AG09319 (cell line): ENCODE measurements at places on chromosomes 3 and 15.

DNA sequence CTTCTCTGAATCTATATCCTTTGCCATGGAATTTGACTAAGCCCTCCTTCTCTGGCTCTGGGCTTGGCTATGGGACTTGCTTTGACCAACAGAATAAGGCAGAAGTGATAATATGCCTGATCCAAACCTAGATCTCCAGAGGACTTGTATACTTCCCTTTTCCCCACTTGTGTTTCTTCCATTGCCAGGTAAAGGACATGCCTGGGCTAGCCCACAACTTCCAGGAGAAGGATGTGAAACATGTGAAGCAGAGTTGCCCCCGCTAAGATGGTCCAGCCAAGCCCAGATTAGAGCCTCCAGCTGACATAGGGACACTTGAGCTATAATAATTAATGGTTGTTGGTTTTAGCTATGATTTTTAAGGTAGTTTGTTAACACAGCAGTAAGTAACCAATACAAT lies 55.1 kb downstream of the FOXB1 start:
- no peak for DNase-seq

- no peak for DNase-seq
Measured at GRCh38 chr3:35929158-35929557, 289.8 kb downstream of the ARPP21 start.

DNA sequence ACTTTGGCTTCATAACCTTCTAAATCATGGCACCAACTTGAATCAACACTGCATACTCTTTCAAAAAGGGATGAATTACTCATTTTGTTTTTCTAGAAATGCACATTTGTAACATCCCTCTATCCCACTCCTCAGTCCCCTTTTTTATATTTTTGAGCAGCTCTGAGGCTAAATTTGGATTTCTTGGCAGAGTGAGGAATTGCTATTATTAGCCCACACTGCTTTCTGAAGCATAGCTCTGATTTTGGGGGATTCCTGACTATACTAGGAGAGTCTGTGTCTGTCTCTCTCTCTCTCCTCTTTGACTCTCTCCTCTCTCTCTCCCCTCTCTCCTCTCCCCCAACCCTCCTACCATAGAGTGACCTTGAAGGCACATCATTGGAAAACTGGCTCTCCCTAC lies 76.6 kb downstream of the RBPMS2 start:
- DNase-seq: no peak

DNA sequence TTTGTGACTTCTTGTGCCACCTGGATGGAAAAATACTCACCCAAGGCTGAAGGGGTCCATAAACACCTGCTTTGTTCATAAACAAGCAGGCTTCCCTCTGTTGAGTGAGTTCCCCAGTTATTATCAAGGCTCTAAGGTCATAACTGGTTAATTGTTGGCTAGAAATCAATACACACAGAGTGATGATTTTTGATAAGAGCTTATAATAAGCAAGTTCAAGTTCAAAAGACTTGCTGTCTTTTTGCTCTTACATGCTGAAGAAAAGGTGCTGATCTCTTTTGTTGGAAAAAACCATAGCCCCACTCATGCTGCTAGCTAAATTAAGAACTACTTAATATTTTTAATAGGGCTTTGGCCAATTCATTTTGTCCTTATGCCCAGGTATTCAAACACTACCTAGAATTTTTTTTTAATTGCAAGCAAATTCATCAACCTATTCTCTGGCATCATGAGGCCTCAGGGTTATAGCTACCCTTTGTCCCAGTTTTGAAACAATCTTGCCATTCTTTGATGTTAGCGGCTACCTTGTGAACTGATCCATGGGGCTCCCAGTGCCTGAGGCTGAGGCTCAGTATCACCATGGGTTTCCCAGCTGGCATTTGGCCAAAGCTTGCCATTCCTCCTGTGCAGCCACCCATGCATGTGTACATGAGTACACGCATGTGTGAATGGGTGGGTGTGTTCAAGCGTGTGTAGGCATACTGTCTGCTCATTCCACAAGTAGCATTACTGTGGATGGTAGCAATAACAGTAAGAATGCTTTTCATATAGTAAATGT lies 127.6 kb upstream of the LPP start:
- no peak for DNase-seq

DNA sequence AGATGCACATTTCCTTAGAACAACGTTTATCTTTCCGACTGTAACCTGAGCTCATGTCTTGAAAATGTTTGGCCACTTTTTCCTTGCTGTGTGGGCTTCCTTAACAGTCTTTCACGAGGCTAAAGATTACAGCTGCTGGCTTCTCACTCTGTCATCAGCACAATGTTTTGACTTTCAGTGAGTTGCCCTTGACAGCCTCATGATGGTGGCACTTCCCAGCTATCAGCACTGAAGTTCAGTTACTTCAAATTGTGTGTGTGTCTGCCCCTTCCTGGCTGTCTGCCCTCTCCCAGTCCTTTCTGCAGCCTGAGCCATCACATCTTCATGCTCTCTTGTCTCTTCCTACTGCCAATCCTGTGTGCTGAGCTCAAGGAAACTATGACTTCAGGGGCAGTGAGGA lies 152.2 kb downstream of the NTRK3 start:
- no peak for DNase-seq

GRCh38 chr3:15341030-15341726 lies 8.8 kb upstream of the SH3BP5 start:
- DNase-seq: no peak

DNA sequence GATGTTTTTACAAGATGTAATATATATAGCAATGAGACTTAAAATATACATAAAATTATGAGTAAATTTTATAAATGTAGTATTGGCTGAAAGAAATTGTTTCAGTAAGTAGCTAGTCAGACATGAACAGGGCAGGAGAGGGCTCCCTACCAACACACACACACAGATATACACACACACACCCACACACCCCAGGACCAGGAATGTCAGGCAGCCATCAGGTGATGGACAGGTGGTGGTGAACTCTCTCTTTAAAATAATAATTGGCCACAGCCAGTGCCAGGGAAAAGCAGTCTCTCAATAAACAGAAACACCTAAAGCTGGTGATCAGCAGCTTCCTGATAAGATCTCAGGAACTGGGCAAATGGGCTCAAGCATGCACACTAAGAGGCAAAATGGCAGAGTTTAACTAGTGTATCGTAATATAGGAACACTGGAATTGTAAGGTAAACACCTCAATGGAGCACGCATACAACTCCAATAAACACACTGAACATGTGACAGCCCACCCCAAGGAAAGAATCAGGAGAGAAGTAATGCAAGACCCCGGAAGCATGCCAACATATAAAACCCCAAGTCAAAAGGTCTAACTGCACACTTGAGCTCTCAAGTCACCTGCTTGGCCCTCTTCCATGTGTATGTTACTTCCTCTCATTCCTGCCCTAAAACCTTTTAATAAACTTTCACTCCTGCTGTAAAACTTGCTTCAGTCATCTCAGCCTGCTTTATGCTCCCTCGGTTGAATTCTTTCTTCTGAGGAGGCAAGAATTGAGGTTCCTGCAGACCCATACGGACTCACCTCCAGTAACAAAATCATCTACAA lies 1034.1 kb upstream of the SEMA6D start:
- no peak for DNase-seq

DNA sequence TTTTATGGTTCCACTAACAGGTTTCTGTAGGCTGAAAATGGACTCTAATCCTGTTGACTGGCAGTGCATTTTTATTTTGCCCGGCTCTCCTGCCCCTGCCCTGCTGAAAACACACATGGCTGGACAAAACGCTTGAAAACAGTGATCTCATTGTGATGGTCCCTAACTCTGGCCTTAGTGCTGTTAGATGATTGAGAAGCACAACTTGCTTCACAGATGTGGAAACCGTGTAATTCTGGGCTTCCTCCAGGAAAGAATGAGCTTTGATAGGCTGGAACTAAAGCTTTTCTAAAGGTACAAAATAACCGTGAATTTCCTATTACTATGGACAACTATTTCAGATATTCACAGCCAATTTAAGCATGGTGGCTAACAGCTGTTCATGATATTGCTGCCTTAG lies 121.4 kb downstream of the VGLL3 start:
- DNase-seq: no peak

- DNase-seq: no peak
Measured at GRCh38 chr3:48662145-48662752, 437 bp downstream of the CELSR3 start.

GRCh38 chr15:98967916-98968315 lies 39.7 kb downstream of the PGPEP1L start:
- DNase-seq: no peak

DNA sequence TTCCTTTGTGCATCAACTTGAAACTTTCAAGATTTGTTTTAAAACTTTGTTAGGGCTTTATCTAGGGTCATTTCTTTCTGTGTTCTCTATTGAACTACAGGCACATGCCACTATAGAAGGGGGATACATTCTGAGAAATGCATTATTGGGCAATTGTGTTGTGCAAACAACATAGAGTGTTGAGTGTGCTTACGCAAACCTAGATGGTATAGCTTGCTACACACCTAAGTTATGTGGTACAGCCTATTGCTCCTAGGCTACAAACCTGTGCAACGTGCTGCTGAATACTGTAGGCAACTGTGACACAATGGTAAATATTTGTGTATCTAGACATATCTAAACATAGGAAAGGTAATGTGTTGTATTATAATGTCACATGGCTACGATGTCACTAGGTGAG lies 33.0 kb upstream of the KLF13 start:
- no peak for DNase-seq

GRCh38 chr3:79125313-79125984 lies 642.3 kb downstream of the ROBO1 start:
- DNase-seq: no peak

GRCh38 chr15:49628379-49628778 lies 7.5 kb downstream of the DTWD1 start:
- DNase-seq: no peak

DNA sequence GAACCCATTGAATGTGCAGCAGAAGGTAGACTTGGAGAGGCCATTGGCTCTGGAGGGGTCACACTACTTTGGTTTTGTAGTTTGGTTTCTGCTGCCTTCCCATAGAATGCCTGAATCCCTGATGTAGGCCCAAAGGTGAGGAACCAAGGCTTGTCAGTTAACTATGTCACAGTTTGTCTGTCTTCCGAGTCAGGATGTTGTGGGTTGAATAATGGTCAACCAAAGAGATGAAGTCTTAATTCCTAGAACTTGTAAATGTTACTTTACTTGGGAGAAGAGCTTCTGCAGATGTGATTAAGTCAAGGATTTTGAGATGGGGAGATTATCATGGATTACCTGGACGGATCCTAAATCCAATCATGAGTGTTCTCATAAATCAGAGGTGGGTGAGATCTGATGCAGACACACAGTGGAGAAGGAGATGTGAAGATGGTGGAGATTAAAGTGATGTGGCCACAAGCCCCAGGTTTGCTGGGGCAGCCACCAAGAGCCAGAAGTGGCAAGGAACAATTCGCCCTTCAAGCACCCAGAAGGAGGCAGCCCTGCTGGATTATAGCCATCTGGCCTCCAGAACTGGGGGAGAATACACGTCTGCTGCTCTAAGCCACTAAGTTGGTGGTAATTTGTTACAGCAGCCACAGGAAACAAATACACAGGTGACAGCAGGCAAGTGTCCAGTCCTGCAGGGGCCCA lies 2.3 kb upstream of the CCR8 start:
- DNase-seq: no peak

GRCh38 chr3:53170325-53171063 lies 9.5 kb downstream of the PRKCD start:
- no peak for DNase-seq

GRCh38 chr3:157101486-157101885 lies 58.5 kb downstream of the CCNL1 start:
- no peak for DNase-seq

DNA sequence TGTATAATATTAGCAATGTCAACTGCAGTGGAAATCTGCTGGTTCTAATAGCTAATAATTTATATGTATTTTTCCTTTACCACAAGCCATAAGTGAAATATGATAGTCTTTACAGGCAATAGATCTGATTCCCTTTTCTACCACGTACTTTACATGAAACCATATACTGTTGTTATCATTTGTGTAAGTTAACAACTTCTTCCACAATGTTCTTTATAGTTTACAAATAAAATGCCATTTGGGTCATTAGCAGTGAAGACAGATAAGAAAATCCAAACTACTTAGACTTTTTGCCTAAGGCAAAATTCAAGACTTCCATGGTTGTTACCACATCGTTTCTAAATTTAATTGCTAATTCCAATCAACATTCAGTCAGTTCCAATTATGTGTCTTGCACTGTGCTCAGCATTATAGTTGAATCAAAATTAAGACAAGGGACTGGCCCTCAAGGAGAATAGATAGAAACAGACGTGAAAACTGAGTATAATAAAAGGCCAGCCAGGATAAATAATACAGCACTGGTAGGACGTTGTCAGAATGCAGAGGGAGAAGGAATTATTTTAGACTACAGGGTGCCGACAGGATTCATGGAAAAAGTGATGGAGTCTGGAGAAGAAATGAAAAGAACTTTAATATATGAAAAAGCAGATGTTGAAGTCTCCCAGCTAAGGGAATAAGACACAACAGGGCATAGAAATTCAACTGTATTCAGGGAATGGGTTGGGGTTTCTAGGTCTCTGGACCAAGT lies 249.8 kb downstream of the ALCAM start:
- no peak for DNase-seq

GRCh38 chr3:46609212-46609721 lies 3.1 kb upstream of the FAM240A start:
- no peak for DNase-seq
